ENCODE measurements at places on chromosomes 7 and 10.
A peak's percentile ranks its signal among the peaks of the same experiment; 100 is the strongest.

DNA sequence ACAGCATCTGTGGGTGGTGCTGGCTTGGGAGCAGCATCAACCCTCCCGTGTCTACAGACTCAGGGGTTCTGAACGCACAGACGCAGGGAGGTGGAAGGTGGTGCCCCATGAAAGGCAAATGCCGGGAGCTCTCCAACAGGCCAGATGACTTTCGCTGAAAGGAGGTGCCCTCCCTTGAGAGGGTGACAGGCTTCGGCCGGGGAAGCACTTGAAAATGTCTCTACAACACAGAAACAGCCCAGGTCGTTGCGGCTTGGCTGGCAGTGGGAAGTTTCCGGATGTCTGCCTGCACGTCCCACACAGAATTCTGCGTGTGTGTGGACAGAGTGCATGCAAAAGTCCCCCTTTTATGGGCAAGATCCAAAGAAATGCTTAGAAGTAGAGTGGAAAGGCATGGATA lies 239.6 kb downstream of the SKAP2 start:
- DNase-seq: no peak

GRCh38 chr10:91409869-91410637 lies at the start of gene HECTD2:
TSS of gene HECTD2 (plus strand) at chr10:91410344. CDS start at chr10:91410439, 95 bp downstream.
- DNase-seq: peak; percentile 48

DNA sequence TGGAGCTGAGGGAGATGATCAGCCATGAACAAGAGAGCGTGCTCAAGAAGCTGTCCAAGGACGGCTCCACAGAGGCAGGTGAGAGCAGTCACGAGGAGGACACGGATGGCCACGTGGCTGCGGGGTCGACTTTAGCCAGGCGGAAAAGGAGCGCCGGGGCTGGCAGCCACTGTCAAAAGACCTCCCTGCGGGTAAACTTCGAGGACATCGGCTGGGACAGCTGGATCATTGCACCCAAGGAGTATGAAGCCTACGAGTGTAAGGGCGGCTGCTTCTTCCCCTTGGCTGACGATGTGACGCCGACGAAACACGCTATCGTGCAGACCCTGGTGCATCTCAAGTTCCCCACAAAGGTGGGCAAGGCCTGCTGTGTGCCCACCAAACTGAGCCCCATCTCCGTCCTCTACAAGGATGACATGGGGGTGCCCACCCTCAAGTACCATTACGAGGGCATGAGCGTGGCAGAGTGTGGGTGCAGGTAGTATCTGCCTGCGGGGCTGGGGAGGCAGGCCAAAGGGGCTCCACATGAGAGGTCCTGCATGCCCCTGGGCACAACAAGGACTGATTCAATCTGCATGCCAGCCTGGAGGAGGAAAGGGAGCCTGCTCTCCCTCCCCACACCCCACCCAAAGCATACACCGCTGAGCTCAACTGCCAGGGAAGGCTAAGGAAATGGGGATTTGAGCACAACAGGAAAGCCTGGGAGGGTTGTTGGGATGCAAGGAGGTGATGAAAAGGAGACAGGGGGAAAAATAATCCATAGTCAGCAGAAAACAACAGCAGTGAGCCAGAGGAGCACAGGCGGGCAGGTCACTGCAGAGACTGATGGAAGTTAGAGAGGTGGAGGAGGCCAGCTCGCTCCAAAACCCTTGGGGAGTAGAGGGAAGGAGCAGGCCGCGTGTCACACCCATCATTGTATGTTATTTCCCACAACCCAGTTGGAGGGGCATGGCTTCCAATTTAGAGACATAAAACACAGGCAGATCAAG lies 3.3 kb downstream of the GDF2 start:
- DNase-seq: no peak

DNA sequence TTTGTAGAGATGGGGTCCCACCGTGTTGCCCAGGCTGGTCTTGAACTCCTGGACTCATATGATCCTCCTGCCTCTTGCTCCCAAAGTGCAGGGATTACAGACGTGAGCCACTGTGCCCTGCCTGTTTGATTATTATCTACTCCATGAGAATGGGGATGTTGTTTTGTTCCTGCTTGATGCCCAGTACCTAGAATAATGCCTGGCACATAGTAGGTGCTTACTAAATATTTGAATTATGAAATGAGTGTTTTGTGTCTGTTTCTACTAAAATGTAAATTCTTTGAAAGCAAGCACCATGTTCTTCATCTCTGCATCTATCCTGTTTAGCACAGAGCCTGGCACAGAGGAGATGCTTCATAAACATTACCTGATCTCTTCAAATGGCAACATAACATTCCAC lies 40.9 kb downstream of the ZNF783 start:
- no peak for DNase-seq

GRCh38 chr10:129707406-129708388 lies 240.7 kb downstream of the MGMT start:
- DNase-seq: no peak

DNA sequence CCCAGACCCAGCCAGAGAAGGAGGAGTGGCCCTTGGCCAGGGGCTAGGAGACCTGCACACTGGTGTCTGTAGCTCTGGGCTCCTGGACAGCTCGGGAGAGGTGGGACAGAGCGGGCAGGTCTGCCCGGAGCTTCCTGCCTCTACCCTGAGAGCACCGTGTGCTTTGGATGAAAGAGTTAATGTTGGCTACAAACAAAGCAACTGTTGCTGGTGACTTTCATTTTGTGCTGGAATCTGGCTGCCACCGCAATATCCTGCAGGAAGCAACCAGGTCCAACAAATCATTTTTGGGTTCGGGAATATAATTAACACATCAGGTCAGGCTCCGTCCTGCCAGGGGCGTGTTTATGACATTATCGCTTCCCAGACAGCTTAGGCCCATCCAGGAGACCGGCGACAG lies 441.8 kb upstream of the MKI67 start:
- DNase-seq: no peak

- DNase-seq: no peak
Measured at GRCh38 chr7:2629746-2630681, 1.8 kb upstream of the TTYH3 start.

- no peak for DNase-seq
Measured at GRCh38 chr10:27504808-27505460, 830 bp downstream of the RAB18 start.

GRCh38 chr10:17782921-17783665 lies 26.1 kb upstream of the MRC1 start:
- no peak for DNase-seq

- no peak for DNase-seq
Measured at GRCh38 chr10:116124777-116125176, 148.2 kb downstream of the GFRA1 start.

DNA sequence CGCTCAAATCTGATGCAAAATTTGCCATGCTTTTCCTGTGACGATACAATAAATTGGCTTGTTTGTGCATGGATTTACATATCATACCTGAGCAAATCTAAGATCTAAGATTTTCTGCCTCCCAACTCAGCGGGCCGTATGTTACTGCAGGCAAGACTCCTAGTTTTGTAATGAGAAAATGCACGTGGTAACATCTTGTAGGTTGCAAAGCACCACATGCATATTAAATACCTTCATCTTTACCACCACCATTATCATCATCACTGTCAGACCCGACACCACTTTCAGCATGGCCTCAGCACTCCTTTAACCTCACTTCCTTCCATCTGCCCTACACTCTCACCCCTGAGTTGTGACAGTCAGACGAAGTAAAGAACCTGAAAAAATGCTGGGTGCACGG lies 202.2 kb downstream of the FRMD4A start:
- DNase-seq: no peak

DNA sequence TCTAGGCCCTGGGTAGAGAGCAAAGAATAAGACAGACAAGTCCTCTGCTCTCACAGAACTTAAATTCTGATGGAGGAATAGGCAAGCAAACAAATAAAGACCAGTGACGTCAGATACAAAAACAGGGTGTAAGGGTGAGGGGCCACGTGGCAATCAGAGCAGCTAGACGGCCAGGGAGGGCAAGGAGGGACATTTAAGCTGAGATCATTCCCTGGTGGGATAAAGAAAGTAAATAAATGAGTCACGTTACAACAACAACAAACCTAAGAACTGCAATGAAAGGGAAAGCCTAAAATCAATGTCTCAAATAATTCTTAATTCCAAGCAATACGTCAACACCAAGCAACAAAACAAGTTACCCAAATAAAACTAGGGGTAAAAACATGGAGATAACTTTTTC lies 21.8 kb downstream of the STN1 start:
- DNase-seq: no peak

- no peak for DNase-seq
Measured at GRCh38 chr10:130340816-130341215, 204.6 kb downstream of the GLRX3 start.

DNA sequence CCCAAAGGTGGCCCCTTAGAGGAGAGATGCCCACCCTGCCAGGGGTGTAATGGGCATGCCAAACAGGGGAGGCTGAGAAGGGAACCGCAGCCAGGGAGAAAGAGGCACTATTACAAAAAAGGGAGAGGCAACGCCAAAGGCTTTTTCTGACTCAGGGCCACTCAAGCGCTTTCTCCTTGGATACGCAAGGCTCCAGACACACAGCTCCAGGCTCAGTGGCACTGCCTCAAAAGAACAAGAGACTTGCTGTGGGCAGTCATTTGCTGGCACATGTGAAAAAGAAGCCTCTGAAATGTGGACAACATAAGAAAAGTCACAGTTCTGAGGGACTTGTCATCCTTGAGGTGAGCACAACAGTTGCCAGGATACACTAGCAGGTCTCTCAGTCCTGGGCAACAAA lies 128.4 kb downstream of the DGKI start:
- no peak for DNase-seq

- DNase-seq: no peak
Measured at GRCh38 chr7:94559972-94560371, 50.4 kb downstream of the CASD1 start.

DNA sequence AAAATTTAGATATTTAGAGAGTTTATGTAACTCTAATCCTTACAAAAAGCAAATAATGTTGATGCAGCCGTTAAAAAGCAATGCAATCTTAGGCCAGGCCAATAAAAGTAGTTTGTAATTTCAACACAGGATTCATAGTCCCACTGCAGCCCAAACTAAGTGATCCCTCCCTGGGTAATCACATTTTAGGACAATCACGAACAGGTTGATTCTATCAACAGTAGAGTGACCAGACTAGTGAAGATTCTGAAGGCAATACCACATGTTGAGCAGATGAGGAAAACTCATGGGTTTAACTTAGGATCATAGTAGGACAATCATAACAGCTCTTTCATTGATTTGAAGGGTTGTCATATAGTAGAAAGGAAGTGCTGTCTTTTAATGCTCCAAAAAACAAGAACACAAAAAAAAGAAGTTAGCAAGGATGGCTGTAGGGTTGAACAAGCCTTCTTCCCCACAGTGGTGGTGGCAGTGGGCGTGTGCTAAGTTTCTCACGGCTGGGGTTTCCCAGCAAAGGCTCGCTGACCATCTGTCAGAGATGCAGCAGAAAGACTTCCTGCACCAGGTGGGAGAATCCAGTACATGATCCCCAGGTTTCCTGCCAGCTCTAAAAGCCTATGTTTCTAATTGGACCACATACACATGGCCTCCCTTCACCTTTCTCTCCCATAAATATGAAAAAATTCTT lies 212.2 kb downstream of the CHRM2 start:
- no peak for DNase-seq

DNA sequence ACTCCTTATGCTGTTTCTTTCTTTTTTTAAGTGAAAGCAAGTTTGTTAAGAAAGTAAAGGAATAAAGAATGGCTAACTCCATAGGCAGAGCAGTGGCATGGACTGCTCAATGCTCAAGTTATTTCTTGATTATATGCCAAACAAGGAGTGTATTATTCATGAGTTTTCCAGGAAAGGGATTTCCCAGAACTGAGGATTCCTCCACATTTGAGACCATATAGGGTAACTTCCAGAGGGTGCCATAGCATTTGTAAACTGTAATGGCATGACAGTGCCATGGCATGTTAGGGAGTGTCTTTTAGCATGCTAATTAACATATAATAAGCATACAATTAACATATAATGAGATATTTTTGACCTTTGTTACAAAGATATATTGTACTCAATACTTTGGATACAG lies 1034.5 kb upstream of the PHF14 start:
- no peak for DNase-seq

GRCh38 chr10:117533507-117534281 lies 8.9 kb upstream of the EMX2 start:
- no peak for DNase-seq

DNA sequence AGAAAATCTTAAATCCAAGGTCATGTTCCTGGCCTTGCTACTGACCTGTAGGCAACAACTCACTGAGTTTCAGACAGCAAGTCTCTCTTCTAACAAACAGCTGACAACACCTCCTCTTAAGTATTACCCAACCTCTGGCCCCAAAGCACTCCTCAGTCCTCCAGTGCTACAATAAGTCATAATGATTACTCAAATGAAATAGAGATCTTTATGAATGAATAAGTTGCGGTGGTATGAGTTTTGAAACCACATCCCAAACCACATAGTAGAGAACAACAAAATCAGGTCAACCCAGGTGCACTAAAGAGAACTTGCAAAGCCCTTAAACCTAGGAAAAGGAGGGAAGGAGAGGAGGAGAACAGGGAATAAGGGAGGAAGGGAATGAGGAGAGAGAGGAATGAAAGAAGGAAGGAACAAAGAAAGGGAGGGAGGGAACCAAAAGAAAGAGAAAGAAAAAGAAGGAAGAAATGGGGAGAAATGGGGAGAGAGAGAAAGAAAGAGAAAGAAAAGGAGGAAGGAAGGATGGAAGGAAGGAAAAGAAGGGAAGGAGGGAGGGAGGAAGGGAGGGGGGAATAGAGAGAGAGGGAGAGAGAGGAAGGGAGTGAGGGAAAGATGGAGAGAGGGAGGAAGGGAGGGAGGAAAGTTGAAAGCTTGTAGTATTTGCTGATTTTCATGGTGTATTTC lies 142.8 kb upstream of the CALCR start:
- DNase-seq: no peak

GRCh38 chr7:40680657-40681056 lies 545.9 kb downstream of the SUGCT start:
- no peak for DNase-seq

- no peak for DNase-seq
Measured at GRCh38 chr10:122864194-122864592, 15.2 kb downstream of the FAM24B start.

GRCh38 chr7:110131344-110131743 lies 959.6 kb upstream of the LRRN3 start:
- DNase-seq: no peak

GRCh38 chr7:158943234-158943633 lies 86.9 kb downstream of the DYNC2I1 start:
- DNase-seq: no peak

DNA sequence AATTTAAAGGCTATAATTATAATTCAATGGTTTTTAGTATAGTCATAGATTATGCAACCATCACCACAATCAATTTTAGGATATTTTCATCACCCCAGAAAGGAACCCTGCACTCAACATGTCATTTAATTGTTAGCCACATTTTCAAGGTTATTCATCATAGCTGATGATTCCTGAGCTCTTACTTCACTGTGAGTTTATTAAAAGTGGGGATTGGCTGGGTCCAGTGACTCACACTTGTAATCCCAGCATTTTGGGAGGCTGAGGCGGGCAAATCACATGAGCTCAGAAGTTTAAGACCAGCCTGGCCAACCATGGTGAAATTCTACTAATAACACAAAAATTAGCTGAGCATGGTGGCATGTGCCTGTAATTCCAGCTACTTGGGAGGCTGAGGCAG lies 787 bp downstream of the CCL26 start:
- no peak for DNase-seq

GRCh38 chr10:90583416-90583815 lies 274.4 kb downstream of the HTR7 start:
- no peak for DNase-seq

- DNase-seq: no peak
Measured at GRCh38 chr10:83917537-83918506, 221.5 kb upstream of the GHITM start.

GRCh38 chr7:65962033-65962432 lies 20.0 kb downstream of the GUSB start:
- DNase-seq: no peak

Measured in activated CD8-positive, alpha-beta memory T cell treated with anti-CD3 and anti-CD28 coated beads for 1 hour (primary cell).